ENCODE measurements at places on chromosomes 7 and 10.

DNA sequence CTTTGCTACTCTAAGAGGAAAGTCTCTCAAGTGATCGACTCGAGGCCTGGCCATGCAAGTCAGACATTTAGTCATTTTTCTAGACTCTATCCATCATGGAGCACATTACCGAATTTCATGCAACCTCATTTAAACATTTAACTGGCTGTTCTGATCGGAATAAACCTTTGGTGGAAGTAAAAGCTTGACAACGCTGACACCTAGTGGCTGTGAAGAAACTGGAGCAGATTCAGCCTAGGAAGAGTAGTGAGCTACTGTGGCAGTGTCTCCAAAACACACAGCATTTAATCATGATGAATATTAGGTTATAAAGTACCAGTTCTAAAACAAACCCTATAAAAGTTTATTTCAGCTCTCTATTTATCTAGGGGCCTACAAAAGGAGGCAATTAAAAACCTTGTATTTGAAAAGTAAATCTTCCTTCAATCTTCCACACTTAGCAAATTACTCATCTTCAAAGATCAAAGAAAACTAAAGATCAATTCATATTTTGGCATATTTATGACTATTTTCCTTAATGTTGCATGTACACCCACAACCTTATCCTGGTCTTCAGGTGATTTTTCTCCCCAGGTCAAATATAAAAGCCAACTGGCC is 175.0 kb downstream of the CTNNA3 start:
- no peak for DNase-seq

DNA sequence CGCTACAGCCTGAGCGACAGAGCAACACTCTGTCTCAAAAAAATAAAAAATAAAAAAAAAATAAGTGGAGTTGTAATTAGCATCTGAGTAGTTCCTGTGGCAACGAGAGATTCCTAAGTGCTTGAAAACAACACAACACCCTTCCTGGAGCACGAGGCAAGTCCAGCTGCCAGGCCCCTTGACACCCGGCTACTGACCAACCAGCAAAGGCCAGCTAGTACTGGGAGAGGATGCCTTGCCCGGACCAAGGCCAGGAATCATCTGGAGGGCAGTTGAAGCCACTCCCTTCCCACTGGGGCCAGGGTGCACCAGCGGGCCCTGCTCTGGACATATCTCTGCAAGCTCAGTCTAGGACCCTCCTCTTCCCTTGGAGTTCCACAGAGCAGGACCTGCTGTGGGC is 536 bp downstream of the C10orf105 start:
- DNase-seq: no peak

GRCh38 chr7:49631071-49631815 is 142.2 kb upstream of the VWC2 start:
- no peak for DNase-seq

GRCh38 chr7:39260279-39260844 is 282.7 kb downstream of the POU6F2 start:
- no peak for DNase-seq

GRCh38 chr7:155835446-155836215 is 23.4 kb upstream of the SHH start:
- no peak for DNase-seq

DNA sequence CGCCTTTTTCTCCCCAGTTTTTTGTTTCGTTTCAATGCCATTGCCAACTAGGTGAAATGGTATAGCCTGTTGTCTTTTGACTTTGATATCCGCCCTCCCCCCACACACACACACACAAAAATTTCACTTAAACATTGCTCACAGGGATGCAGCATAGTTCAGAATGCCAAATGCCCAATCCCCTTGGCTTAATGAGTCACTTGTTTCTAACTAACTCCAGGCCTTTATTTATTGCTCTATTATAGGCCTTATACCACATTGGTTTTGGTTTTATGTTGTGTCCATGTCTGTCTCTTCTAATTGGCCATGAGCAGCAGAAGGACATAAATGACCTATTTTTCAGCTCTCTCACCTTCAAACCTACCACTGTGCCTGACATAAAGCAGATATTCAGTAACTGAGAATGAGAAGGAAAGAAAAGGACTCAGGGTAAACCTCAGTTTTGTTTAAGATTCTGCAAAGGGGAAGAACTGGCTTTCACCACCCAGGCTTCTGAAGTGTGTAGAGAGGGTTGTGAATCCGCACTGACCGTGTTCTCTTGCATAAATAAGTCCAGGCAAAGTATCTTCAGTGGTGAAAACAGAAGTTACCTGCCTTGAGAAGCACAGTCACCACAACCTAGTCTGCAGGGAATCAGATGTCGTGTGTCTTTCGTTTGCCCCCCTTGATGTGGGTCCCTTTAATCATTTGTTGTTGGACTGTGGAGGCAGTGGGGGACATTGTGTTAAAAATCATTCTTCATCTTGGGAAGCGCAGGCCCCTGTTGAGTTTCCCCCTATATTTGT is 139.8 kb downstream of the CELF2 start:
- DNase-seq: no peak

GRCh38 chr10:36087006-36088005 is 445.2 kb upstream of the FZD8 start:
- DNase-seq: no peak

DNA sequence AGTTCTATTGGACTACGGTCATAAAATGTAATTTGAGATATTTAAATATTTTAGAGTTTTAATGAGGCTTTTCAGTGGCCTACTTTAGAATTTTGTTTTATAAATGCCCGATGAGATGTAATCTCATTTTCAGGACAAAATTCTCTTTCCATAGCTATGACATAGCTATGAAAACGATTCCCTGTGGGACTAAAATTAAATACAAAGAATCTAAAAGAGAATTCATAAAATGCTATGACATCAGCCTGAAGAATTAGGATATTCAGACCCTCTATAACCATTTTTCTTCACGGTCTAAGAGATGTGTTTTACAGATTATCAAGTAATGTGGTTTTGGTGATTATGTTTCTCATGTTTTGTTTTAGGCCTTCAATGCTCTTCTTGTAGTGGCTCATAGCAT is 48.2 kb upstream of the ODAD2 start:
- DNase-seq: no peak

GRCh38 chr10:132990684-132991545 is 48.5 kb upstream of the CFAP46 start:
- no peak for DNase-seq

GRCh38 chr7:127792528-127793342 is 140.7 kb downstream of the SND1 start:
- no peak for DNase-seq

GRCh38 chr10:84613336-84614021 is 285.1 kb downstream of the CCSER2 start:
- no peak for DNase-seq

DNA sequence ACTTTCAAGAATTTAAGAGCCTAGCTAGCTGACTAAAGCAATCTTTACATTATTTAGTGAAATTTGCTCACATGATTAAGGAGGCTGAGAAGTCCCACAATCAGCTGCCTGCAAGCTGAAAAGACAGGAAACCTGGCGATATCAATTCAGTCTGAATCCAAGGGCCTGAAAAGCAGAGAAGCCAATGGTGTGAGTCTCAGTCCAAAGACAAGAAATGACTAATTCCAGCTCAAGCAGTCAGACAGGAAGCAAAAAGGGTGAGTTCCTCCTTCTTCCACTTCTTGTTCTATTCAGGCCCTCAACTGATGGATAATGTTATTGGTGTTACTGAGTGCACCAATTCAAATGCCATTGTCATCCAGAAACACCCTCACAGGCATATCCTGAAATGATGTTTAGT is 1231.6 kb upstream of the CELF2 start:
- no peak for DNase-seq

- DNase-seq: no peak
Measured at GRCh38 chr10:5964736-5965135, 12.6 kb downstream of the IL15RA start.

GRCh38 chr7:909358-910329 is 33.3 kb downstream of the GET4 start:
- no peak for DNase-seq

- DNase-seq: no peak
Measured at GRCh38 chr10:69123306-69123746, 652 bp upstream of the VPS26A start.

DNA sequence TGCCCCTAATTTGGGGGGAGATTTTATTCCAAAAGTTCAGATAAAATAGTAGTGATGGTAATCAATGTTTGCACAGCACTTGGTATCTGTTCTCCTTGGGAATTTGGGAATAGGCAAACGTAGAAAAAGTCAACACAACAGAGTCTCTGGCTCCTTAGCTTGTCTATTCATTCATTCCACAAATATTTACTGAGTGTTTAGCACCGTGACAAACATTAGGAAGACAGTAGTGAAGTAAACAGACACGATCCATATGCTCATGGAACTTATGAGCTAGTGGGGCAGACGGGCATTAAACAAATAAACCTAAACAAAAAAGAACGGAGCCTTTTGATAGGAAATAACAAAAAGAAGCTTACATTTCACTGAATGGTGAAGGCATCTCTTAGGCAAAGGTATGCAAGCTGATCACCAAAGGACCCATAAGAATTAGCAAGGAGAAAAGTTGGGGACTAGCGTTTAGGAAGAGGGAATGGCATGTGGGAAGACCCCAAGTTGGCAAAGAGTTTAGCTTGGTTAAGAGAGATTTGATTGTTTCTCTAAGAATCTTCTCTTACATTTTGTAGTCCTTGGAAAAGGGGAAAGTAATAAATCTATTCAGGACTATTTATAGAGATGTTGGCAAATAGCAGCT is 243.9 kb upstream of the NPY start:
- no peak for DNase-seq

DNA sequence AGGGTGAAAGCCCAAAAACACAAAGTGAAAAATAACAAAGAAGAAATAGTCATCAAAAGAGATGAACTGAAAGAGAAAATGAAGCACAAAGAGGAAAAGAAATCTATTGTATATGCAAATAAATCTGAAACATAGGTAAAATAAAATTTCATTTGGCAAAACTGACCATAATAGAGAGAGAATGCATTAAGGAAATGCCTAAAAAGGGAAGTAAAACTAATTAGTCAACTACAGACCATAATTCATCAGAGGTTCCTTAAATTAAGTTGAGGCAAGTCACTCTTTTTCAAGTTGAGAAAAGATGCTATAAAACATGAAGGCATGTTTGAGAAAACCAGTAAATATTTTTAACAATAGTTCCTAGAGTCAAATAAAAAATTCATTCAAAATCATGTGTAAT is 233.3 kb downstream of the LRRN3 start:
- no peak for DNase-seq

DNA sequence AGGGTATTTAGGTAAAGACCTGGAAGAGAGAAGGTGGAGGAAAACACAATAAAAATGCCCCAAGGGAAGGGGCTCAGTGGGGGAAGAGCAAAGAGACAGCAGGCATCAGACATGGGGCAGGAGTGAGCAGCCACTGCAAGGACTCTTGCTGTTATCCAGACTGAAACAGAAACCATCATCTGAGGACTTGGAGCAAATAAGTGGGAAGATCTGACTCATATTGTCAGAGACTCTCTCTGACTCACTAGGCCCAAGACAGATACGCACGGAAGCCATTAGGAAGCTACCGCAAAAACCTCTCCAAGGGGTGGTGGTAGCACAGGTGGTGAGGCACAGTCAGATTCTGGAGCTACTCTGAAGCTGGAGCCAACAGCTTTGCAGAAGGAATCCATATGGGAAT is 110.7 kb downstream of the RNF32 start:
- no peak for DNase-seq

GRCh38 chr10:15211464-15211979 is 43.0 kb upstream of the NMT2 start:
- no peak for DNase-seq

DNA sequence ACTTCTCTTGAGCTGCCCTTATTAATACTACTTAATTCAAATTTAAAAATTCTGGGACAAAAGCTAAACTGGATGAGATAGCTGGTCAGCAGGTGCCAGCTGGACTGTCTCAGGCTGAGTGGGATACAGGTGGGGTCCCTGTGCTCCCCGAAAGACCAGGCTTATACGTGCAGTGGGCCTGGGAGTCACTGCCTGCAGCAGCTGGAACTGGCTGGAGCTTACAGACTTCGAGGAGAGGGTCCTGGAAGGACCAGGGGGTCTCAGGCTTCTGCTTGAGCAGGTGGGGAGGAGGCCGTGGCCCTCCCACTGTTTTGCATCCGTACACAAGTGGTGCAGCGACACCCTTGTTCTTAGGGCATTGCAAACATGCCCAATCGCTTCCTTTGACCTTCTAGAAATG is 203.7 kb downstream of the GLRX3 start:
- no peak for DNase-seq

- no peak for DNase-seq
Measured at GRCh38 chr7:18087687-18088078, 60.0 kb upstream of the PRPS1L1 start.

DNA sequence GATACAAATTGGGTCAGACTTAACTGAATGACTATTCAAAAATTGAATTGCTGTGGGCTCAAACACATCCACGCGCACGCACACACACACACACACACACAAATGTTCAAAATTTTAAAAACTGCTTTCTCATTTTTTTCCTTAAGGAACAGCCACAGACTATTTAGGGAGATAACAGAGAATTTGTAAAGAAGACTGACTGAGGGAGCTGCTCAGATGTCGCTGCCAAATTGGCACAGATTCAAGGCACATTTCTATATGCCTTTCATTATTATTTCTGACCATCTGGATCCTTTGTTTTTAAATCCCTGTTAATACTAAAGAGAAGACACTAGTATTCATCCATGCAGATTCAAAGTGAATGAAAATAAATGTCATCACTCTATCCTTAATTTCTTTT is 154.8 kb downstream of the DGKB start:
- no peak for DNase-seq

- no peak for DNase-seq
Measured at GRCh38 chr10:114565066-114565465, 93.0 kb downstream of the ABLIM1 start.

GRCh38 chr10:9834434-9834833 is 1183.2 kb upstream of the CELF2 start:
- no peak for DNase-seq

DNA sequence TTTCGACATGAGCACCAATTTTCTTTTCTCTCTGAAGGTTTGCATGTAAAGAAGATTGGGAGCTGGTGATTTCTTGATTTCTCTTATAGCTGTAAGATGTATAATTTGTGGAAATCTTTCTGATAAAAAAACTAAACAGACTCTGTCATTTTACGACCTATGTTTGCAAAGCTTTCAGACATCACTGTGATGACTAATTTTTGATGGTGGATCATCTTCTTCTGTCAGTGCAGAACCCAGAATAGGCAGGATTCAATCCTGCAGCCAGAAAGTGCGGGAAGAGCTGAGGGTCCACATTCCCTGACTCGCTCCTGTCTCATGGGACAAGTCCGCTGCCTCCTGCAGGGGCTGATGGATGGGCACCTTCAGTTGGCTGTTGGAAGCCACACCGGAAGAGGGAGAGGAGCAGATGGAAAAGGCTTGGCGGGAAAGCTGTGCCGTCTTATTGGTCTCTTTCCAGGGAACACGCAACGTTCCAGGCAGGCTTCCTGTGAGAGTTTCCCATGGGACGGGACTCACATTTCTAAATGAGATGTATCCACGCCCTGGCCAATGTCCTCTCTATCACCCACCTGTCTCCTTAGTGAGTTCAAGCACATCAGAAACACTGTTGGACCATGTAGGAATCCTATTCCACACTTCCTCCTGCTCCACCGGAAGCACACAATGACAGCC is 186.9 kb downstream of the PRPF18 start:
- DNase-seq: no peak
